ENCODE measurements at places on chromosomes 11 and 22. TPM values are rescaled to one million over a fixed set of nuclear protein-coding genes. Genes with fewer than 3 reads are reported as not detected.

DNA sequence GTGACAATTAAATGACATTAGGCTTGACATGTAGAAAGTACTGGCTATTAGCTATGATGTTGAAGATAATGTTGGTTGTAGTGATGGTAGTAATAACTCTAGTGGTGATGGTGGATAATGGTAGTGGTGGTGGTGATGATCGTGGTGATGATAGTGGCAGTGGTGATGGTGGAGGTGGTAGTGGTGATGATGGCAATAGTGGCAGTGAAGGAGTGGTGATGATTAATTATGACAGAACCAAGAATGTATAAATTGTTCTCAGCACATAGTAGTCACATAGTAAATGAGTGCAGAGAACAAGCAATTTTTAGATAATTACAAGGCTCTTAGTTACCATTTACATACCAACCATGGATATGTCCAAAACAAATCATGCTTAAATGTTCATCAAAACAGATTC, 5.3 kb upstream of the CD44 start:
- no peak for DNase-seq
- no peaks in the 10 kb centered on the region for H3K36me3 ChIP-seq
- H3K27ac ChIP-seq, result no peak overlapping the region
- no peak overlapping the region for H3K4me3 ChIP-seq
- peaks cover 21% of the 10 kb centered on the region for H3K27me3 ChIP-seq

The TOMM22 gene
- total RNA-seq, result 57.7 TPM

DNA sequence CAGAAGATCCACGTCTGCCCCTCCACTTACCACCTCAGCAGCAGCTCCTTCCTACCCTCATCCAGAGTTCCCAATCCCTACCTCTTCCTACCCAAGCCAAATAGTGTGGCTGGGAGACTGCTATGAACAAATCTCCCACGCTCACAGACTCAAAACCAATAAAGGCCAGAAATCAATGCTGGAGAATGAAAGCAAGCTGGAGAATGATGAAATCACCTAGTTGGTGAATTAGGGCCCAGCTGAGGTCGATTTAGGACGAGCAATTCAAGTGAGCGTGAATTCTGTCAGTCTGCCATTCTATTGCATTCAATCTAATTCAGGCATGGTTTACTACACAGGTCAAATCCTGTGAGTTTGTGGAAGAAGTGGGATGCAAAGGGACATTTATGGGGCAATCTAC, 22.5 kb downstream of the COMMD9 start:
- peaks cover 3% of the 10 kb centered on the region for H3K27me3 ChIP-seq
- H3K4me3 ChIP-seq, result no peak overlapping the region
- DNase-seq, result no peak

GRCh38 chr11:111819161-111819828, 52.1 kb downstream of the ALG9 start:
- H3K27ac ChIP-seq, result peak overlapping the region; percentile 44
- no peak overlapping the region for H3K4me3 ChIP-seq
- H3K36me3 ChIP-seq, result no peaks in the 10 kb centered on the region

The RFPL2 gene
- total RNA-seq, result 0.48 TPM

DNA sequence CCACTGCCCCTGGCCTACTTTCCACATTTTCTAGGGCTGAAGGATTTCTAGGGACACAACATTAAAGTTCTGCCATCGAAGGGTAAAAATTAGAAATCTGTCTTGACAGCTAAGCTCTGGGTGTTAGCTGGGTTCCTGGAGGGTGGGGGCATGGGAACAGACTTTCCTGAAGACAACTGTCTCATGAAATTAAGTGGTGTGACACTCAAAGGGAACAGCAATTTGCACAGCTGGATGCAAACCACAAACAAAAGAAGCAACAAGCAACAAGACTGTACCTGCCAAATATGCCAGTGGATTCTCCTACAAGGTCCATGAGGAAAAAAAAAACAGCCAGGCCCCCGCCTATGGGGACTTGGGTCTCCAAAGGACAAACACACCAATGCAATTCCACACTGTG, 32.5 kb downstream of the WT1 start:
- H3K36me3 ChIP-seq, result no peaks in the 10 kb centered on the region
- H3K27ac ChIP-seq, result no peak overlapping the region
- no peak overlapping the region for H3K4me3 ChIP-seq

DNA sequence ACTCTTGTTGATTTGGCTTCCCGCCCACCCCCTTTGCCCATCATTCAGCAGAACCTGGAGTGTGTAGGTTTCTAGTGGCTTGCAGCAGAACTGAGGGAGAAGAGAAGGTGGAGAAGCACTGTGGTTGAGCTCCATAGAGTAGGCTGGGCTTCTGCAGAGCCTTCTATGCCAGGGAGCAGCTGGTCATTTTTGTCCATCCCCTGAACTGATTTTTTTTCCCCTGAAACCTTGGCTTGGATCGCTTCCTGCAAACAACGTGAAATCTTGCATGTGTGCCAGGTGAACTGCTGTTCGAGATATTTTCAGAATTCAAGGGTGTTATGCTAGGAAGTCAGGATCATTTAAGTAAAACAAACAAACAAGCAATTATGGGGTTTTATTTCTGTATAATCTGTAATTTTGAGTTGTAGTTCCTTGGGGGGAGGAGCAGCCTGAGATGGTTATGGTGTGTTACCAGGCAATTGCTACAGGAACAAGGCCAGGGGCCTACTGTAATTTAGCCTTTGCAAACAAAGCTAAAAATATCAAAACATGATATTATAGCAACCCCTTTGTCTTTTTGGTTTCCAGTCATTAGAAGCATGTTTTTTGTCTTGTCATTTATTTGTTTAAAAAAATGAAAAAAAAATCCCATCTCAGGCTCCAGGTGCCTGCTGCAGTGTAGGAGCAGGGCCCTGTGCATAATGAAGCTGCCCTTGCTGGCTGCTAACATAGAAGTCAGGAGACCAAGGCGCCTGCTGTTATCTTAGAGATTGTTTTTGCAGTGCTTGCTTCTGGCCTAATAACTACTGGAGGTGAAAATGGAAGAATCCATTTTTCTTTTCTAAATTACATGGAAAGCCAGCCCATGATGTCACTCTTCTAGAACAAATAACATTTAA, 152.4 kb upstream of the TTC12 start:
- H3K27ac ChIP-seq, result peak overlapping the region; percentile 39
- no peak for DNase-seq
- H3K4me1 ChIP-seq, result peaks cover 28% of the 10 kb centered on the region
- no peak overlapping the region for H3K4me3 ChIP-seq

The DGCR6 gene
- 6.3 TPM for total RNA-seq

- H3K27ac ChIP-seq, result no peak overlapping the region
- H3K4me3 ChIP-seq, result peak overlapping the region; percentile 47
- peaks cover 12% of the 10 kb centered on the region for H3K4me1 ChIP-seq
- H3K27me3 ChIP-seq, result no peaks in the 10 kb centered on the region
Measured at GRCh38 chr22:21951931-21952465, 650 bp downstream of the PPM1F start.

- no peak for DNase-seq
- H3K4me1 ChIP-seq, result no peaks in the 10 kb centered on the region
- no peaks in the 10 kb centered on the region for H3K27me3 ChIP-seq
Measured at GRCh38 chr22:20283674-20284066, 15.6 kb upstream of the RTN4R start.

GRCh38 chr22:25838960-25839741, 97.2 kb downstream of the MYO18B start:
- H3K27me3 ChIP-seq, result no peaks in the 10 kb centered on the region
- H3K27ac ChIP-seq, result no peak overlapping the region
- H3K4me3 ChIP-seq, result no peak overlapping the region
- DNase-seq, result no peak
- H3K4me1 ChIP-seq, result no peaks in the 10 kb centered on the region
- no peaks in the 10 kb centered on the region for H3K36me3 ChIP-seq

The MAPK8IP2 gene
- total RNA-seq, result 1.6 TPM

The PARVA gene
- 37.4 TPM for total RNA-seq

The MDK gene
- total RNA-seq, result 562 TPM

DNA sequence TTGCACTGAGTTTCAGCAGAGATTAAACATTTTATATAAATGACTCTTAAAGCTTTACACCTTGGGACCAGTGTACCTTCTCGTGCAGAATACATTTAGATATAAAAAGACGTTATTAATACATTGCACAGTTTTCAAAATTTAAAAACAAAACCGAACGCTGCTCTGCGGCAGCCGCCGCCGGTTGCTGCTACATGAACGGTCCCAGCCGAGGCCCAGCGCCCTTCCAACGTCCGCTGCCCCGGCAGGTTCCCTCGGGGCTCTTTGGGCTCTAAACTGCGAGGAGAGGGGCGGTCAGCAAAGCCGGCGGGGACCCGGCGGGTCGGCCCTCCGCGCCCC, 2.0 kb downstream of the CDKN1C start:
- H3K4me1 ChIP-seq, result peaks cover 20% of the 10 kb centered on the region
- H3K27me3 ChIP-seq, result no peaks in the 10 kb centered on the region
- peak overlapping the region; percentile 95 for H3K4me3 ChIP-seq
- DNase-seq, result no peak

The OR4D9 gene
- total RNA-seq, result not detected

DNA sequence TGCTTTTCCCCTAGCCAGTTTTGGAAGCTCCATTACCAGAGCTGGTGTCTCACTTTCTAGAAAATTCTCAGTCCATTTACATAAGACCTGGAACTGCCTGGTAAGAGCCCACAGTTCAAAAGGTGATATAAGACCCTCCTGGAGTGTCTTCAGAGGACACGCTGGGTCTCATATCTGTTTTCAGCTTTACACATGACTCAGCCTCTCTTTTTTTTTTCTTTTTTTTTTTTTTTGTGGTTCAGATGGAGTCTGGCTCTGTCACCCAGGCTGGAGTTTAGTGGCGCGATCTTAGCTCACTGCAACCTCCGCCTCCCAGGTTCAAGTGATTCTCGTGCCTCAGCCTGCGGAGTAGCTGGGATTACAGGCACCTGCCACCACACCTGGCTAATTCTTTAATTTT, 30.7 kb downstream of the WEE1 start:
- H3K4me3 ChIP-seq, result no peak overlapping the region
- no peaks in the 10 kb centered on the region for H3K36me3 ChIP-seq
- DNase-seq, result no peak

DNA sequence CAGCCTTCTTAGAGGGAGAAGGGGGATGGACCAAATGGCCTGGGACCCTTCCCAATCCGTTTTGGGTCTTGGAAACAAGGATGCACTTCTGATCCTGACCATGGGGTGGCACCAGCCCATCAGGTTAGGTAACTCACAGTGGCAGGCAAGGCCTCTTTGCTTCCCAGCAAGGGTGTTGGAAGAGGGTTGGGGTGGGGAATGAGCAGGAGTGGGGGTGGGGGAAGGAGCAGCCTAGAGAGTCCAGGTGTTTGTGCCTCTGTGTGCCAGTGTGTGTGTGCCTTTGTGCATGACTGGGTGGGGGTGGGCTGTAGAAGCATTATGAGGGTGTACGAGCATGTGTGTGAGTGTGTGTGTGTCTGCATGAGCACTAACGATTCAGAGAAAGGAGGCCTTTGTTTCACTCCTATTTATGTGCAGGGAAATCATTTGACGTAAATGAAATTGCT, 213.1 kb downstream of the INSC start:
- DNase-seq, result peak; percentile 84
- no peaks in the 10 kb centered on the region for H3K4me1 ChIP-seq
- no peaks in the 10 kb centered on the region for H3K36me3 ChIP-seq
- H3K4me3 ChIP-seq, result no peak overlapping the region

The PDE2A gene
- total RNA-seq, result 2.2 TPM

GRCh38 chr11:108239076-108239475, 16.2 kb downstream of the ATM start:
- DNase-seq, result no peak
- no peaks in the 10 kb centered on the region for H3K27me3 ChIP-seq
- H3K27ac ChIP-seq, result no peak overlapping the region
- no peak overlapping the region for H3K4me3 ChIP-seq
- peaks cover 3% of the 10 kb centered on the region for H3K36me3 ChIP-seq

- H3K4me3 ChIP-seq, result no peak overlapping the region
- no peaks in the 10 kb centered on the region for H3K36me3 ChIP-seq
- no peaks in the 10 kb centered on the region for H3K4me1 ChIP-seq
- no peak for DNase-seq
- H3K27ac ChIP-seq, result peak overlapping the region; percentile 68
Measured at GRCh38 chr22:27685515-27685914, 116.0 kb downstream of the MN1 start.

DNA sequence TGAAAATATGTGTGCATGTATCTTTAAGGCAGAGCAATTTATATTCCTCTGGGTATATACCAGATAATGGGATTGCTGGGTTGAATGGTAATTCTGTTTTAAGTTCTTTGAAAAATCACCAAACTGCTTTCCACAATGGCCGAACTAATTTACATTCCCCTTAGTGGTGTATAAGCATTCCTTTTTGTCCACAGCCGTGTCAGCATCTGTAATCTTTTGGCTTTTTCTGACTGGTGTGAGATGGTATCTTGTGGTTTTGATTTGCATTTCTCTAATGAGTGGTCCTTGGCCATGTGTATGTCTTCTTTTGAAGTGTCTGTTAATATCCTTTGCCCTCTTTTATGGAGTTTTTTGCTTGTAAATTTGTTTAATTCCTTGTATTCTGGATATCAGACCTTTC, 24.3 kb downstream of the CCDC15 start:
- no peak overlapping the region for H3K4me3 ChIP-seq
- H3K4me1 ChIP-seq, result no peaks in the 10 kb centered on the region
- DNase-seq, result no peak
- H3K27ac ChIP-seq, result no peak overlapping the region
- no peaks in the 10 kb centered on the region for H3K36me3 ChIP-seq
- H3K27me3 ChIP-seq, result no peaks in the 10 kb centered on the region

GRCh38 chr22:19688301-19689290, 25.7 kb upstream of the SEPTIN5 start:
- no peak for DNase-seq
- H3K4me1 ChIP-seq, result peaks cover 10% of the 10 kb centered on the region
- no peaks in the 10 kb centered on the region for H3K36me3 ChIP-seq
- no peak overlapping the region for H3K27ac ChIP-seq
- H3K4me3 ChIP-seq, result no peak overlapping the region

GRCh38 chr11:81278991-81279390, 1454.7 kb downstream of the FAM181B start:
- no peaks in the 10 kb centered on the region for H3K36me3 ChIP-seq
- no peak overlapping the region for H3K27ac ChIP-seq
- no peaks in the 10 kb centered on the region for H3K27me3 ChIP-seq

DNA sequence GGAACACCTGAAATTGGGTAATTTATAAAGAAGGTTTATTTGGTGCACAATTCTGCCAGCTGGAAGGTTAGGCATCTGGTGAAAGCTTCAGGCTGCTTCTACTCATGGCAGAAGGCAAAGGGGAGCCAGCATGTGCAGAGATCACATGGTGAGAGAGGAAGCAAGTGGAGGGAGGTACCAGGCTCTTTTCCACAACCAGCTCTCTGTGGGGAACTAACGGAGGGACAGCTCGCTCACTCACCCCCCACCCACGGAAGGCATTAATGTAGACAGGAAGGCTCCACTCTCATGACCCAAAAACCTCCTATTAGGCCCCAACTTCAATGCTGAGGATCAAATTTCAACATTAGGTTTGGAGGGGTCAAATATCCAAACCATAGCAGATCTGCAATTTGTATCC, 75.6 kb upstream of the ARHGAP32 start:
- no peak overlapping the region for H3K27ac ChIP-seq
- DNase-seq, result no peak
- no peaks in the 10 kb centered on the region for H3K36me3 ChIP-seq
- no peaks in the 10 kb centered on the region for H3K4me1 ChIP-seq
- no peak overlapping the region for H3K4me3 ChIP-seq
